SHP77 treated with DMSO at 0.1 percent for 48 hours (cell line): ENCODE measurements at places on chromosomes 5 and 9.

GRCh38 chr5:32057187-32058096, 116.7 kb downstream of the GOLPH3 start:
- DNase-seq: peak; percentile 13

DNA sequence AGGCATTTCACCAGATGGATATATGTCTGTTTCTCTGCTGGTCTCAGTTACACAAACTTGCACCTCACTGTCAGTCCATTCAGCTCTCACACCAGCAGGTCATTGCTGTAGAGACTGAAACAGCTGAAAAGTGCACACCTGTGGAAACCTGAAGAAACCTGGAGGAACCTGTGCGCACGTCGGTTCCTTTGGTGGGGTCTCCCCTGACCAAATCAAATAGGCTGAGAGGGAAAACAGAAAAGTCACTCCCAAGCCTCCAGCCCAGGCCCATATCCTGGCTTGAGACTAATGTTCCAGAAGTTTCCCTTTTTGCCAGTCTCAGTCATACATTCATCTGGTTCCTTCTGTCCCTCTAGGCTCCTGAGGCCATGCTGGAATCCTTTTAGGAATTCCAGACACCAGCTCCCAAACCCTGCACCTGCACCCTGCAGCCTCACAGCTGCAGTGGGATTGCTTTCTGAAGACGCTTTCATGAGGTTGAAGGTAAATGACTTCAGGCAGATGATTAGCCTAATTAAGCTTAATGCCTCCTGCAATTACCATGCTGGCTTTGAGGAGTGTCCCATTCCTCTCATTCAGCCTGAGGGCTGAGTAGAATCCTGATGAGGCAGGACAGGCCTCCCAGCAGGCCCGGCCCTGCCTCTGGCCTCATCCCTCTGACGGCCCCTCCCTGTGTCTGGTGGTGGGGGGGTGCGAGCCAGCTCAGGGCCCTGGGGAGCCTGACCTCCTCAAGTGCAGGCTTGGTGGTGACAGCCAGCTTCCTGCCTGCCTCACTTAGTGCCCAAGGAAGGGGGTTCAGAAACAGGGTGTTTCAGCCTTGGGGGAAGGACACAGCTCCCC, 24.3 kb upstream of the CXCL14 start:
- no peak for DNase-seq

DNA sequence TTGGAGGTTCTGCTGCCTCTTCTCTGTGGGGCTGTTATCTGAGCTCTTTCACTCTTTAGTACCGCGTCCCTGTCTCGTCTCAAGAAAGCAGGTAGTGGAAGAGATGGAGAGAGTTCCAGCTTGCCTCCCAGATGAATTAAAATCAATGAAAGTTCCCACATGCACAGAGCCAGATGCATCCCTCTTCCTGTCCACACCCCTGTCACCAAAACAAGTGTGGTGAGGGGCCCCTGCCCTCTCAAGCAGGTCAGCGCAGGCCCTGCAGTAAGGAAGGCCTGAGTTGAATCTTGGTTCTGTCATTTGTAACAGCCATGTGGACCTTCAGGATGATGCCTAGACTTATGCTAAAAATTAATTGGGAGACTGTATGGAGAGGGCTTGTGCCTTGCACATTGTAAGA, 26.9 kb downstream of the GALNT10 start:
- DNase-seq: no peak

DNA sequence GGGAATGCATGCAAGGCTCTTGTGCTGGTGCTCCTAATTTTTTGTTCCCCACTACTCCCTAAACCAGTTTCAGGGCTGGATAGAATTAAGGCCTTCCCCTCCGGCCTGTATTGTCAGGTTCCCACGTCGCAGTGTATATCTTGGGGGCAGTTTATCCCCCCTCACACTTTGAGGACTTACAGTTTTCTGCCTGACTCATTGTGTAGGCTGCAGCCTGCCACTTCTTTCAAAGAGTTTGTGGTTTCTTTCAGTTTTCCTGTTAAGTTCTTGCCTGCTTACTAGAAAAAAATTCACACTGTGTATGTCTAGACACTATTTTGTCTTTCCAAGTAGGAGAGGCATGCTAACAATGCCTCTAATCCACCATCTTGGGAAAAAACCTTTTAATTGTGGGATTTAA, 28.4 kb upstream of the BTNL3 start:
- no peak for DNase-seq

DNA sequence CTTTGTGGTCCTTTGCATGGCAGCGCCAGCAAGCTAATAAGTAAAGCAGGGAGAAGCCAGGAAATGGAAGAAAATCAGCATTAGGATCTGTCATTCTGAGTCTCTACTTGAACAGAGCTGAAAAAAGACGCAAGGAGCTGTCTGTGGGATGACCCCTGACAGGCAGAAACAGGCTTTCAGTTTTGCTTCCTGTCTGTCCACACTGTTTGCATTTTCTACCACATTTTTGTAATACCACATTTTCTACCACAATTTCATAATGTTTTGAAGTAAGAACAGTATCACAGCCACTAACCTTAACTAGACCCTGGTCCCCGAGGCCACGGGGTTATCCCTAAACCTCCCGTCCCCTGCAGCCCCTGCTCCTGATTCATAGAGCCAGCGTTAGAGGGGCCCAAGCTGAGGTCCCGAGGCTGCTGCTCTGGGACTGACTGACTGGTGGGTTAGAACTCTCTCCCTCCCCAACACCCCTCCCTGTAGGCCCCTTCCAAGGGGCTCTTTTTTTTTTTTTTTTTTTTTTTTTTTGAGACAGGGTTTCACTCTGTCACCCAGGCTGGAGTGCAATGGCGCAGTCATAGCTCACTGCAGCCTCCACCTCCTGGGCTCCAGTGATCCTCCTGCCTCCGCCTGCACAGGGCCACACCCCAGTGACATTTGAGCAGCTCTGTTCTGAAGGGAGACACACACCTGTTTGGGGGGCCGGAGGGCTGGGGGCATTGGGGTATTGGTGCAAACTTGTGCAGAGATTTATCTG, 4.0 kb upstream of the CLIC3 start:
- DNase-seq: no peak

DNA sequence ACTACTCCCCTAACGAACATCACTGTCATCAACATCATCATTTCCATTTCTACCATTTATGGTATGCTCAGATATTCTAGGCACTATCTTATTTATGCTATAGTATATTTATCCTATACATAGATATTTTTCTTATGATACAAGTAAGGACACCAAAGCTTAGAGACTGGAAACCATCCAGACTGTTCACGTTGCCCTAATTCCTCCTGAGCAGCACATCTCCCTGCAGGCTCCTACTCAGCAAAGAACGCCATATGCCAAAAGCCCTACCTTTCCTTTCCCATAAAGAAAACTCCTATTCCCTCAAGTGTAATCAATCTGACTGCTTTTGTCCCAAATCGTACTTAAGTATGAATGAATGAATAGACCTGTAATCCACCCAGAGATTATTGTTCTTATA, 247.0 kb downstream of the PRELID2 start:
- no peak for DNase-seq

DNA sequence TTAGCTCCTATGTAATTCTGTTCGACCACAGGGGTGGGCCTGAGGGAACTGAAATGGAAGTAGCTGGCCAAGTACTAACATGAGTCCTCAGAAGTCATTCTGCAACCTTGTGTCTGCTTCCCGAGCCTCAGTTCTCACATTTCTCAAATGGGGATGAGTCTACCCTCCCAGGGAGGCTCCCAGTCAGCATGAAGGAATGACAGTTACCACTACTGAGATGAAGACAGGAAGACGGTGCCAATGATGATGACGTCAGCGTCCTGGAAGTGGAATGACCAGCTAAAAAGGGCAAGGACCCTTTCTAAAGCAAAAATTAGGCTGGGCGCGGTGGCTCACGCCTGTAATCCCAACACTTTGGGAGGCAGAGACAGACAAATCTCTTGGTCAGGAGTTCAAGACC, 6.8 kb downstream of the PIP5KL1 start:
- DNase-seq: no peak

DNA sequence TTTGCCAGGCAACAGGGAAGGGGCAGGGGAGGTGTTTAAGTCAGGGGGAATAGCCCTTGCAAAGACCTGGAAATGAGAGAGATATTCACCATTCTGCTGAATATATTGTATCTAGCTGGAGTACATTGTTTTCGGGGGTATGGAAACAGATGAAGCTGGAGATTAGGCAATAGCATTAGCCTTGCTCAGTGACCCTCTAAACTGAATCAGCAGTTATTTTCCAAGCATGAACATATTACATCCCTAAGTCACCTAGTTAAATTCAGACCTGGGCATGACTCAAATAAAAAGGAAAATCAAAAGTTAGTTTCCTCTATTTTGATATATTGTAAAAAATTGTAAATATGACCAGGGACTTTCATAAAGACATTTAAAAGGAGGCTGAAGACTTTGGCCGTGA, 544.6 kb upstream of the TRPC7 start:
- no peak for DNase-seq

- DNase-seq: no peak
Observed at GRCh38 chr5:88941581-88941980, 58.6 kb upstream of the MEF2C start.

- no peak for DNase-seq
Observed at GRCh38 chr5:74182603-74183002, 457.9 kb downstream of the ENC1 start.

- no peak for DNase-seq
Observed at GRCh38 chr9:3862561-3862960, 336.8 kb upstream of the RFX3 start.

DNA sequence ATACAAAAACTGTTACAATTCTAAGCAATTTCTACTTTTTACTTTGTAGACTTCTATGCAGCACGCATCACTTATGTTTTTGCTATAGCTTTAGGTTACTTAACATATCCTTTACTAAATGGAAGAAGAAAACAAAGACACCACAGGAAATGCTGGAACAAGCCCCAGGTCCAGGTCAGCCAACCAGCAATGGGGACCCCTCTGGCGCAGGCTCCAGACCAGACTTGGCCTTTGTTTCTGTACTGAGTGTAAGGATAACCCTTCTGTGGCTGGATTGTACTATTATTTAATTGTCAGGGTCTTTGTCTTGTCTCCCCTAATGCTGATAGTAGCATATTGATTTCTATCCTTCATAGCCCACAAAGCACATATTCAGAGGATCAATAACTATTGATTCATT, 4.2 kb downstream of the SEMA4D start:
- DNase-seq: no peak

DNA sequence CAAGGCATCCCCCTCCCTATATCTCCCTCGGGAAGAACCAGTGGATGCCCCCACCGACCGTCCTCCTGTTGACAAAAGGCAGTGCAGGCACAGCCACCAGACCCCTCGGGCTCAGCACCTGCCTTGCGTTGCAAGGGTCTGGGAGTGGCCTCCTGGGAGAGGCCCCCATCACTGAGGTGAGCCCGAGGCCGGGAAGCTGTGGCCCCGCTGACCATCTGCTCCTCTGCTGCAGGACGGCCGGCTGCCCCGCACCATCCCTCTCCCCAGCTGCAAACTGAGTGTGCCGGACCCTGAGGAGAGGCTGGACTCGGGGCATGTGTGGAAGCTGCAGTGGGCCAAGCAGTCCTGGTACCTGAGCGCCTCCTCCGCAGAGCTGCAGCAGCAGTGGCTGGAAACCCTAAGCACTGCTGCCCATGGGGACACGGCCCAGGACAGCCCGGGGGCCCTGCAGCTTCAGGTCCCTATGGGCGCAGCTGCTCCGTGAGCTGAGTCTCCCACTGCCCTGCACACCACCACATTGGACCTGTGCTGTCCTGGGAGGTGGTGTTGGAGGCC, 23.3 kb upstream of the SUSD3 start:
- no peak for DNase-seq

GRCh38 chr5:60856066-60856465, 12.0 kb upstream of the ELOVL7 start:
- no peak for DNase-seq

DNA sequence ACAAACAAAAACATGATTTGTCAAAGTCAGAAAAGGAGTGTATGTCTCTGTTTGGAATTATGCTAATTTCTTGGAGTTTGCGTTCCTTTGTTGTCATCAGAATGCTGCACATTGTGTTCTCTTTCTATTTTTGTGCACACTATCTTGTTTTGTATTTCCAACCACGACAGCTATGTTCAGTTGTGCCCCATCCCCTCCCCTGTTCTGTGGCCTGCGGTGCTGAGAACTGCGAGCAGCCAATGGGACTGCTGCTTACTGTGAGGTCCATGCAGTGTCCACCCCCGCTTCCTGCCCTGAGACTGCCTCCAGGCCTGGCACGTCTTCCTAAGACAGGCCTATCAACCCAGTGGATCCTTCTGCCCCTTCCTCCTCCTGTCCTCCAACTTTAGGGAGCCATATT, 76.8 kb downstream of the PALM2AKAP2 start:
- no peak for DNase-seq

GRCh38 chr9:77464661-77465060, 183.5 kb downstream of the GNA14 start:
- no peak for DNase-seq

- no peak for DNase-seq
Observed at GRCh38 chr5:1867114-1867814, 15.5 kb downstream of the IRX4 start.

GRCh38 chr5:115463983-115464382, 80.6 kb downstream of the FEM1C start:
- DNase-seq: no peak
